EL (cell line): ENCODE measurements at places on chromosomes 7 and 10.

GRCh38 chr7:121195874-121196273 is 132.9 kb upstream of the WNT16 start:
- peak; percentile 49 for DNase-seq

GRCh38 chr10:58755677-58756076 is 243.0 kb downstream of the BICC1 start:
- peak; percentile 72 for DNase-seq

- no peak for DNase-seq
These were observed 255.7 kb upstream of the LRRN3 start for GRCh38 chr7:110835218-110835617.

GRCh38 chr10:86190291-86190690 is 176.3 kb downstream of the GRID1 start:
- DNase-seq: no peak

GRCh38 chr10:3948843-3949242 is 163.8 kb upstream of the KLF6 start:
- DNase-seq: peak; percentile 37

- DNase-seq: peak; percentile 0
These were observed 634.7 kb upstream of the AUTS2 start for GRCh38 chr7:68963552-68963951.

GRCh38 chr10:1102416-1102815 is 46.2 kb downstream of the WDR37 start:
- DNase-seq: no peak

DNA sequence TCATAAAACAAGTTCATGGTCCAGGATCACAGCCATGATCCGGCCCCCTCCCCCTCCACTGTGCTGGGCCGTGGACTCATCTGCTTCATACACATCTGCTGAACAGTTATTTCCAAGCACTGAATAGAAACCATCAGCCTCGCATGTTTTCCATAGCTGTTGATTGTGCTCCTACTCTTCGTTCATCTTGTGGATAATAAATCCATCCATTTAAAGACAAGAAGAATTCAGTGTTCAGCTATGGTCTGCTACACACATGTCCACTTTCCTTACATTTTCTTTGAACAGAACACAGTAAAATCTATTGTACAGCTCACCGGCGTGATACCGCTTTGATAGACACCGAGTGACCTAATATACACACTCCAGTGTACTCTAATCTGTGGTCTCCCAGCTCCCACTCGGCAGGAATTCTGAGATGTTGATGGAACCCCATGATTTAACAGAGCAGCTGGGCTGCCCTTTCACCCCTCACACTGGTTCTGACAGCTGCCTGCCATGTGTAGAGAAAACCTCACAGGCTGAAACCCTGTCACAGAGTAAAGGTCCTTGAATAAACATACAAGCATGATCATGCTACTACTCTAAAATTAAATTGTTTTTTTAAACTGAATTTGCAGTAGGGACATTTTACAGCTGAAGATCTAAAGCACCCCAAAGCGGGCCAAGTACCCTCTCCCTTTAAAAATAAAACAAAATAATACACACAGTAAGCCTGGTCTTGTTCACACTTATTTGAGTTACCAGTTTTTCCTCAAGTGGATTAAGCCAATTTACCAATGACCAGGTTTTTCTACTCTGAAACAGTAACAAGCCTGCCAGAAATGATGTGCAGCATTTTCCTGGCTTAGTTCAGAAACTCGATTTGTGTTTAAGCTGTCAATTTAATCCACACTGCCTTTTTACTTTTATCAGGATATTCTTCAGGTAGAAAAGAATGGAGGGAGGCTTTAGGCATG is 95.1 kb upstream of the FZD1 start:
- peak; percentile 40 for DNase-seq
